ENCODE measurements at places on chromosomes 16 and 17.

- DNase-seq: no peak
Measured at GRCh38 chr16:73206151-73206707, 158.3 kb upstream of the ZFHX3 start.

DNA sequence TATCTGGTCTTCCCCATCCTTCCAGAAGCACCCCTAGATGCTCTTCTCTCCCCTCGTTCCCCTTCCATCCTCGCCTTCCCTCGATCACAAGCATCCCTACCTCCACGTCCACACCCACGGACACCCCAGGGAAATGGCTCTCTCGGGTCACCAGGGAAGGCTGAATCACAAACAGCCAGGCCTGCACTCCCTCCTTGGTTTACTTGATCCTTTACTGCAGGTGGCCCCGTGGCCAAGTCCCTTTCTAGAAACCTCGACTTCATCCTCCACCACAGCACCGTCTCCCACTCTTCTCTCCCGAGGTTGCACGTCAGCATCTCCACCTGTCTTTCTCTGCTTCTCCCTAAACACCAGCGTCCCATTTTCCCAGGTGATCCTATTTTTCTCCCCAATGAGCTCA, 6.5 kb upstream of the RBFOX3 start:
- DNase-seq: no peak

GRCh38 chr17:27455236-27455913, 873 bp upstream of the KSR1 start:
- DNase-seq: no peak

DNA sequence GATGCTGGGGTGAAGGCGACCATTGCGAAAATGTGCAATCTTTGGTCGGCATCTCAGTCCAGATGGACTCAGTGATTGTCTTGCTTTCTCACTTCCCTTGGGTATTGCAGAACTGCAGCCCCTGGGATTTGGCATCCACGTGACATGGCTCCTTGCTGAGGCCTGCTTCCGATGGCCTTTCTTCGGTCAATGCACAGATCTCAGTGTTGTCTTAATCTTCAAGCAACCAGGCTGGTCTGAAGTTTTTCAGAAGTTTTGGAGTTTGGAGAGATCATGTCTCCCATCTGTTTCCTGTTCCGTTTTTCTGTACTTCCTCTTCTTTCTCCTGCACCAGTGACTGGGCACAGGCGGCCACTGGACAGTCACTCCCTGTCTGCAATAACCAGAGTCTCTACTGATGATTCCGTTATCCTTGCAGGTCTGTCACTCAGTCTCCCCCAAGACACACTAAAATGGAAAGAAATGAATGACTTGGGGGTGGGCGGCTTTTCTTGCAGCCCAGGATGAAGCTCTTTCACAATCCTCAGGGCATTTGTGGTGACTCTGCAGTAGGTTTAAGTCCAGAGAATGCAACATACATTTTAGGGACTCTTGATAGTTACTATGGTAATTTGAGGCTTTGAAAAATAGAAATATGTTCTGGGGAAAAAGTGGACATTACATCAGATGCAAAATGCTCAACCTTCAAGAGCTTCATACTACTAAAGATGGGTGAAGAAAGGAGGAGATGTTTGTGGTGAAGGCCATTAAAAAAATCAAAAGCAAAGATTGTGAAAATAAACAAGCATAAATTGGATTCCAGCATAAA, 106.3 kb upstream of the ZFHX3 start:
- DNase-seq: no peak

- peak; percentile 24 for DNase-seq
Measured at GRCh38 chr16:79612207-79612606, 11.7 kb upstream of the MAF start.

DNA sequence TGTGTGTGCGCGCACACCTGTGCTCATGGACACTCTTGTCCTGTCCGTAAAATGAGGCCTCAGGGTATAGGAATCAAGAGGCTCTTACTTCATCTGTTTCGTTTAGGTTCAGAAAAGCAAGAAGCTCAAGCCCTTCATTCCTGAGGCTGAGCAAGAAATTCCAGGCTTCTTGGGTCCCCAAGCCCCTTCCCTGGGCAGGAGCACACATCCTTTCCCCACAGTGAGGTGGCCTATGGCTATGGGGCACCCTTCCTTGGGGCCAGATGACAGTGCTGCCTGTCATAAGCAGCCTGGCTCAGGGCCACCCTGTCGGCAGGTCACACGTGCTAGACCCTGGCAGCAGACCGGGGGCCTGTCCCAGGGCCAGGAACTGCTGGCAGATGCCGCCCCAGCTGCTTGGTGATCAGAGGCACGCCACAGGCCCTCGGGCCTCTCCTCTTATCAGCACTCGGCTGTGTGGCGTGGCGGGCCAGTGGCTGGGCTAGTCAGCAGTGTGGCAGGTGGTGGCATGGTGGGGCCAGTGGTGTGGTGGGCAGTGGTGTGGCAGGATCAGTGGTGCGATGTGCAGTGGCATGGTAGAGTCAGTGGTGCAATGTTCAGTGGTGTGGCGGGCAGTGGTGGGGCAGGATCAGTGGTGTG, 50.2 kb downstream of the NKD1 start:
- no peak for DNase-seq

DNA sequence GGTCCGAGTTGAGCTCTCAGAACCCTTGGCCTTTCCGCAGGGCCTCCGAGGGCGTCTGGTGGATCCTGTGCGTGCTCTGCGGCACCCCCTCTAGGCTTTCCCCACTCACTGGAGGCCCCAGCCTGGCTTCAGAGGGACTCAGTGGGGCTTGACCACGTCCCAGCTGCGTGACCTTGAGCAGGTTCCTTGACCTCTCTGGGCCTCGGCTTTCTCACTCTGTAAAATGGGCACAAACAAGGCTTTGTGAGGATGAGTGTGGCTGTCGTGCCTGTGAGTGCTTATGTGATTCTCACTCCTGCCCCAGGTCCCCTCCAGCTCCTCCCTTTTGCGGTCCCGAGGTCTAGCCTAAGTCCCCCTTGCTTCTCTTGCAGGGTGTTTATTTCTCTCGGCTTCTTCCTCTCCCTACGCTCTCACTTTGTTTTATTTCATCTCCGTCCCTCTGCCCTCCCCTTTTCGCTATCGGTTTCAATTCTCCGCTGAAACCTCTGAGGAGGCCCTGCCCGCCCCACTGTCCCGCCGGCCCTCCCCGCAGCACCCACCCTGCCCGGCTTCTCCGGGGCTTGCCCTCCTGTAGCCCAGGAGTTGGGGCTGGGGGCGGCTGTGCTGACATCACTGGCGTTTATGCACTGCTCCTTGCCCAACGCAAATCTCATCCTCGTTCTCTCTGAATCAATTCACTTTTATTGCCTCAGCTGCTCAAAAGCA, 82.3 kb upstream of the CBX4 start:
- no peak for DNase-seq

DNA sequence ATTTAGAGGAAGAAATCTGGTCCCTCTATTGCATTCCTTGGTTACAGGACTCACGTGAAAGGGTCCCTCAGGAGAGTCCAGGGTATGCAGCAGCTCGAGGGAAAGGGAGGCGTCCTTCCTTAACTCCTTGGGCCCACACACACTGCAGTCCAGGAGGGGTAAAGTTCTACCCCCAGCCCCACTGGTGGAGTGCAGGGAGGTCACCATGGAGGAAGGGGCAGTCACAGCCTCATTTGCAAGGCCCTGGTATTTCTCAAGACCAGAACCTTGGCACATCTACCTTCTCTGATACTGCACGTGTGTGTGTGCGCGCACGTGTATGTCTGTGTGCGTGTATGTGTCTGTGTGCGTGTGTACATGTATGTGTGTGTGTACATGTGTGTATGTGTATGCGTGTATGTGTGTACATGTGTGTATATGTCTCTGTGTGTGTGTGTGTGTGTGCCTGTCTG, 11.1 kb downstream of the HIC1 start:
- DNase-seq: no peak

- no peak for DNase-seq
Measured at GRCh38 chr17:78818932-78819331, 21.7 kb downstream of the USP36 start.

GRCh38 chr16:54585094-54585997, 298.8 kb upstream of the IRX3 start:
- DNase-seq: no peak

DNA sequence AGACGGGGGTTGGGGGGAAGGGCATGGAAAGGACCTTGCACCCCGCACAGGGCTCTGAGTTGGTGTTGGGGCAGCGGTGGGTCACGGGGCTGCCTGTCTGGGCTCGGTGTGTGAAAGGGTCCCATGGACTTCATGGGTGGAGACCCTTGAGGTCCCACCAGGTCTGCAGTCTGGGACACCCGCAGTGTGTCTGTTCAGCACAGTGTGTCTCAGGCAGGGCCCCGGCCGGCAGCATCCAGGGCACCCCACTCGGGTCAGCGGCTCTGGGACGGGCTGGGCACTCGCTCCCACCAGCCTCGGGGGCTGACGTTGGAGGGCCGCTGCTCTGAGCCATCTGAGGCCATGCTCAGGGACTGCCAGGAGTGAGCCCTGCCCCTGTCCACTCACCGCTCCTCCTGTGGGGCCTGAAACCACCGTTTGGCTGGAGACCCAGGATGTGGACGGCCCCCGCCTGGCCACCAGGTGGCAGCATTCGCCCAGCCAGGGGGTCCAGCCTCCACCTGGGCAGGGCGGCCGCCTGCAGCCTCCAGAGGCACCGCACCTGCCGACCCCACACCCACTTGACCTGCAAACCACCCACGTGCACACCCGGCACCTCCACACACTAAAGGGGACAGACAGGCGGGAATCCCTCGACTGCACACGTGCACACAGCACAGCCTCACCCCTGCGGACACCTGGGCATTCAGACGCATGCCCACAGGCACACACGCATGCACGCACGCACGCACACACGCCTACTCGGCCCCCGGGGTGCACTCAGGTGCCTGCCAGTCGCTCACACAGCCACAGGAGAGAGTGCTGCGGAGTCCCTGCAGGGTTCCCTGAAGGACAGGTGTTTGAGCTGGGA, 10.1 kb upstream of the ZFPM1 start:
- DNase-seq: no peak

DNA sequence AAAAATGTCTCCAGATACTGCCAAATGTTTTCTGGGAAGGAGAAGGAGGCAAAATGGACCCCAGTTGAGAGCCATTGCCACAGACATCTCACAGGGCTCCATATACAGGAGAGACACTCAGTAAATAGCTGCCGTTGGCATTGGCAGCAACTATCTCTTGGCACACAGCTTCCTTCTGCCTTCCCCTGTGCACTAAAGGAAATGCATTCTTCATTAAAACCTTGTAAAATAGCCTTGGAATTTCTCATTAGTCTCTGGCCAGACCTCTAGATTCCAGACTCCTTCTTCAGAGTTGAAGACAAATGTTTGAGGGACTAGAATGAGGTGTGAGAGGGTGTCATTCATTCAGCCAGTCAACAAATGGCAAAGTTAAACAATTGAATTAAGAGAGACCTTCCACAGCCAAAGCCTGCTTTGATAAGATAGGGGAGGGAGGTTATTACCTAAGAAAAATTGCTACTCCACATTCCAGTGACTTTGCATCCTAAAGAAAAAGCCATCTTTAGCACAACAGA, 223.9 kb upstream of the HS3ST3A1 start:
- DNase-seq: no peak

DNA sequence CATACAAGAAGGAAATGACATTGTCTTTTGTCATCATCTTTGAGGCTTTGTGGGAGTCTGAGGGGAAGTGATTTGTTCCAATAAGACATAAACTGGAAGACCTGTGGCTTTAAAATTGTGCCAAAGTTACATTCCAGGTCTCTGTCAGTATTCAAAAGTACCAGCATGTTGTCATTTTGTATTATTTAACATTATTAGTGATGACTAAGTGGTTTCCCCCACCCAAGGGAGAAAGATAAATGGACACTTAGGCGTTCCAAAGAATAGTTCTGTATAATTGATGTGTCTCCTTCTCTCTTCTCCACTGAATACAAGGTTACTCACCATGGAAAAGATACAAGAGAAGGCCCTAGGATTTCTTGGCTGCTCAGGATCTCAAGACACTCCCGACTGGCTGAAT, 3.8 kb downstream of the CFAP97D1 start:
- DNase-seq: no peak

- no peak for DNase-seq
Measured at GRCh38 chr16:12173121-12173520, 196.6 kb downstream of the SNX29 start.

- no peak for DNase-seq
Measured at GRCh38 chr16:80004113-80004512, 403.6 kb upstream of the MAF start.

All from AG09309 (cell line).